ENCODE measurements at places on chromosomes 7 and 10.

DNA sequence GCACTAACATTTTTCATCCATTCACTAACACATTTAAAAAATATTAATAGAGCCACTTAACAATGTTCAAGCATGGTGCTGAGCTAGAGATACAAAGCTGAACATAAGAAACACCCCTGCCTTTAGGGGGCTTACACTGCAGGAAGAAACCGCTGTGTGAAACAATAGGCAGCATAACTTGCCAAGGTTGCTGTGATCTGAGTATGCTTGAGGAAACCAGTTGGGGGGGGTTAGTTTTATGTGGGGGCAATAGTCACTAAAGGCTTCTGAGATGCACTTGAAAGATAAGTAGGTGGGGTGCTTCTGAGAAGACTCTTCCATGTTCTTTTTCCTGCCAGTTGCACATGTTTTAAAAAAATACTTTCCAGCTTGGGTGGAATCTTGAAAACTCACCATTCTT, 2.8 kb downstream of the RBM17 start:
- peak; percentile 64 for DNase-seq

GRCh38 chr10:116861796-116862195, 12.5 kb downstream of the ENO4 start:
- no peak for DNase-seq

DNA sequence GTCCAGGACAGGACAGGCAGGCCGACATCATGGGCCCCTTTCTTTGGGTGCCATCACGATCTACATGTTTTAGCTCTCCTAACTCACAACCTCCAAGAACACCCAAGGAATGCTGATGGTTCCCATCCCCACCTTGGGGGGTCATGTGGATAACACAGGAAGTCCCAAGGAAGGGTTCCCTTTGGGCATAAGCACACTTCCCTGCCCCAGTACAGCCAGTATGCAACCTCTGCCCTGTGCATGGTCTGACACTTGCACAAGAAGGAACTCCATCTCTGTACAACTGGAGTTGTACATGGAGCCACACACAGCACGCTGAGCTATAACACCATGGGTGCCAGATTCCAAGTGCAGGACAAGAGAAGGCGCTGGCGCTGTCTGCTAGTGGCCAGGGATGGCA, 11.0 kb downstream of the MAT1A start:
- DNase-seq: no peak

DNA sequence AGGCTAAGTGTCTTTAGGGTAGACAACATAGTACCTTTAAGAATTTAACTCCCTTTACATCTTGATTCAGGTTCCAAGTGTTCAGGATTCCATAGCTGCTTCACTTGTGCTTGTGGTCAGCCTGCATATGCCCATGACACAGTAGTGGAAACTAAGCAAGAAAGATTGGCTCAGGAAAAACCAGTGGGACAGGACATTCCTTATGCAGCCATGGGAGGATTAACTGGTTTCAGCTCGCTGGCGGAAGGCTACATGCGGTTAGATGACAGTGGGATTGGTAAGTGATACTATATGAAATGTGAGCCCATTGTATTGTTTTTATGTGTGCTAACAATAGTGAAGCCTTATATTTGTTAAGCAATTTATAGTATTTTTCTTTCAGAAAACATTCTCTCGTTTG, 11.3 kb downstream of the FAM221A start:
- no peak for DNase-seq

DNA sequence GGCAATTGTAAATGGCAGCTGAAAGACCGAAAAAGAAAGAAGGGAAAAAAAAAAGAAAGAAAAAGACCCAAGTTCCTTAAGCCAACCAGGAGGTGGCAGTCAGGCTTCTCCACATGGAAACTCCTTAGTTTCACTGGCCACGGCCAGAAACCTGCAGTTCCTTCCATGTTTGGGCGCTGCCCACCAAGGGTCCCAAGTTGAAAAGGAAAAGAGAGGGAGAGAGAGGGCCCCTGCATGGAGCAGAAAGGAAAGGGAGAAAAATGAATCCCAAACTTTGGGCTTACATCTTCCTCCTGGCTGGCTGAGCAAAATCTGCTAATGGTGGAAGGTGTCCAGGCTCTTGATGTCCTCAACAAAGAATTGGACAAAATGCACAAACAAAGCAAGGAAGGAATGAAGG, 31.8 kb upstream of the ABCA13 start:
- no peak for DNase-seq

DNA sequence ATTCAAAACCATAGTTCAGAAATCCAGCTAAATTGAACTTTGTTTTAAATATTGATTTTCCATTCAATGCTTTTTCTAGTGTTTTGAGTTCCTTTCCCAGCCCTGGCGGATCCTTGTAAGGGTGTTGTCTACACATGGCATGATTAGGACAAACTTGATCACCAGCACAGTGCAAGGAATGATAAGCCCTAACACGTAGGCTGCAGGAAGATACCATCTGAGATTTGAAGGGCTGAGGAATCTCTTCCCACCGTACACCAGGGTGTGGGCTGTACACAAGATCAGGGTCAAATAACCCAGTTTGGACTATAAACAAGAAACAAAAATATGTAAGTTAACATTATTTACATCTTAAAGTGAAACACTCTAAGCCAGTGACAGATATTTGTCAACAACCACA, 27.4 kb downstream of the STEAP4 start:
- DNase-seq: no peak

- DNase-seq: no peak
Measured at GRCh38 chr7:29968683-29969395, 20.8 kb downstream of the SCRN1 start.

- peak; percentile 12 for DNase-seq
Measured at GRCh38 chr10:122541541-122542002, 19.0 kb upstream of the DMBT1 start.

DNA sequence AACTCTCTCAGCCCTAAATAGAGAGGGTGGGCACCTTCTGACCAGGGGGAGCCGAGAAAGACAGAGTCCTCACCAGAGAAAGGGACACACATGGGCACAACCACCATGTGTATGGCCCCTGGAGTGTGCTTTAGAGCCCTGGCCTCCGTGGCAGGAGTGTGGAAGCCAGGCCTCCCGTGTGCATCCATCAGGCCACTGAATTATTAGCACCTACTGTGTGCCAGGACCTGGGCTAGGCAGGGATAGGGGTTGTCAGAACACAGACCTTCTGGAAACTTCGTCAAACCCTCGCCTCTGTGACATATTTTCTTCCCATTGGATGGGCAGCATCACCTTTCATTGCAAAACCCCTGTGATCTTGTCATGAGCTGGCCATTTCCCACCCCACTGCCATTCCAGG, 78.5 kb downstream of the ZMIZ1 start:
- no peak for DNase-seq

DNA sequence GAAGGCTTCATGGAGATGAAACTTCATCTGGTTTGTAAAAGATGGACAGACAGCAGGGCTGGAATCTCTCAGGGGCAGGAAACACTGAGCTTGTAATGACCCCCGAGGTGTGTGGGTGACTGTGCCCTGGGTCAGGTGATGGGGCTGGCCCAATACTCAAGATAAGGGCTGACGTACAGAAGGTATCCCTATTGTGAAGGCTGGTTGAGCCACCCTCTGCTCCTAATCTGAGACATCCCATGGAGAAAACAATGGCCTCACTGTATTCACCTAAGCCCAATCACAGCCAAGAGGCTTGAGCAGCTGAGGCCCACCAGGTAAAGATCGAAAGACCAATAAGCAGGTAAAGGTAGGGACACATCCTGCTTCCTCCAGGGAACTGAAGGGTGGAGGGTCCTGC, 34.8 kb upstream of the NUB1 start:
- no peak for DNase-seq

DNA sequence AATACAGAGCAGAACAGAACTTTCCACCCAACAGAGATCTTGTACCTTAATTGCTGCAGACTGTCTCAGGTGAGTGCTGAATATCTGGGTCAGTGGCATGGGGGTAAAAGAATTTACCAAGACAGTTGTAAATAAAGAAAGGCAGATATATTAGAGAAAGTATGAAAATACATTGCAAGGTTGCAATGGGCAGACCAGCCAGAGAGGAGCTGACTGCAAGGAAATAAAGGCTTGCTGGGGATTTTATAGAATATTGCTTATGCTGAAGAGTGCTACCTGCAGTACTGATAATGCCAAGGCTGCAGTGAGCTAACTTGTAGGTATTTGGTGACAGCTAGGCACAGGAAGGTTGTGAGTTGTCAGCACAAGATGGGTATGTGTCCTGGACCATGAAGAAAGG, 171.0 kb upstream of the TRIM24 start:
- DNase-seq: no peak

- no peak for DNase-seq
Measured at GRCh38 chr10:125442856-125443540, 240.0 kb downstream of the TEX36 start.

GRCh38 chr10:9668411-9668810, 1349.3 kb upstream of the CELF2 start:
- no peak for DNase-seq

DNA sequence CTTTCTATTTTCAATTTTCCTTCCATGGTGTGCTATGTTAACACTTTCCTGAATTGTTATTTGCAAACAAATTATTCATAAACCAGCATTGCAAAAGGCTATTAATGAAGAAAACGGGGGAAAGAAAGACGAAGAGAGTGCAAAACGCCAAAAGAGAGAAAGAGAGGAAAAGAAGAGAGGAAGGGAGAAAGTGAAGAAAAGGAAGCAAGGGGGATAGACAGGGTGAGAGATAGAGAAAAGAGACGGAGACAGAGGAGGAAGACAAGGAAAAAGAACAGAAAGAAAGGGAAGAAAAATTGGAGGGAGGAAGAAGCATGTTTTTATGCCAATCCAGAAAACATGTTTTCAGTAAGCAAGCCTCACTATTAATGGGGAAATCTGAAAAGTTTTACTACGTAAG, 310.6 kb downstream of the TFEC start:
- no peak for DNase-seq

DNA sequence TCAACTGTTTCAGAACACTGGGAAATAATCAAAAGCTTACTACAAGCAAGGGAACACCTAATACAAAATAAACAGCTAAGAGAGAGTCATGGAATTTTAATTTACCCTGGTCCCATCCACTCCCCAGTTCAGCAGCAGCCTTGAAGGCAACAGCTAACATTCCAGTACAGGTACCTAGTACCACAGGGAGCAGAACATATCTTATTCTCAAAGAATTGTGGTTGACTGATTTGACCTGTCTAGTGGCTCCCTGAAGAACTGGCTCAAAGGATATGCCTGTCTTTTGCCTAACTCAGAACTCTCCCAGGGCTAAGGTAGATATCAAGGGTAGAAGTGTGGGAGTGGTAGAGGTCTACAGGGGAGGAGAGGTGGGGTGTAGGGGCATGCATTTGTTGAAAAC, 32.3 kb downstream of the SMURF1 start:
- DNase-seq: no peak

- no peak for DNase-seq
Measured at GRCh38 chr7:156735851-156736250, 95.3 kb downstream of the RNF32 start.

GRCh38 chr7:125773113-125773785, 843.6 kb upstream of the POT1 start:
- no peak for DNase-seq

GRCh38 chr10:96205580-96205979, 65.8 kb downstream of the BLNK start:
- no peak for DNase-seq

GRCh38 chr7:104794154-104794553, 219.9 kb upstream of the KMT2E start:
- DNase-seq: no peak

GRCh38 chr10:133592716-133593115, 27.3 kb upstream of the SYCE1 start:
- DNase-seq: no peak

GRCh38 chr10:14302035-14302434, 28.7 kb downstream of the FRMD4A start:
- DNase-seq: no peak

DNA sequence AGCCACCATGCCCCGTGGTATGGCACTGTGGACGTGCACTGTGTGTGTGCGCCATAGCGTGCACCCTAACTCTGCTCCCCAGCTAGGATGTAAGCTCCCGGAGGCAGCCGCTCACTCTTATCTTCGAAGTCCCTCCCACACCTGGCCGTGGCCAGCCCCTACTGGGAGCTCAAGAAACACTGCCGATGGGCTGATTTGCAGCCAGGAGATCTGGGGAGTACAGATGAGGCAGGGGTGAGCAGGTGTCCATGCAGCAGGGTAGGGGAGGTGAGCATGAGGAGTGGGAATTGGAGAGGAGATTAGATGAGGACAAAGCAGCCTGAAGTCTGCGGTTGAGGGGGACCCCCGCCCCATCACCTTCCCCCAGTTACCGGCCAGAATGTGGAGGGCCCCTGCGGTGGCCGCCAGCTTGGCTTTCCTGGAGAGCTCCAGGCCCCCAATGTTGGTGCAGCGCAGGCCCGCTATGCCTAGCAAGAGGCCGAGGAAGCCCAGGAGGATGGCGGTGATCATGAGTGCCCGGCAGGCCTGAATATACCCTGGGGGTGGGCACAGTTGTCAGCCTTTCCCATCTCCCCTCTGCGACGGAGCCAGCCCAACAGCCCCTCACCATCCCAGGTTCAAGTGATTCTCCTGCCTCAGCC, 3.6 kb downstream of the CLDN15 start:
- no peak for DNase-seq

- no peak for DNase-seq
Measured at GRCh38 chr7:132336797-132337196, 239.5 kb downstream of the PLXNA4 start.

- DNase-seq: peak; percentile 80
Measured at GRCh38 chr7:44072364-44073231, 7.2 kb upstream of the PGAM2 start.

DNA sequence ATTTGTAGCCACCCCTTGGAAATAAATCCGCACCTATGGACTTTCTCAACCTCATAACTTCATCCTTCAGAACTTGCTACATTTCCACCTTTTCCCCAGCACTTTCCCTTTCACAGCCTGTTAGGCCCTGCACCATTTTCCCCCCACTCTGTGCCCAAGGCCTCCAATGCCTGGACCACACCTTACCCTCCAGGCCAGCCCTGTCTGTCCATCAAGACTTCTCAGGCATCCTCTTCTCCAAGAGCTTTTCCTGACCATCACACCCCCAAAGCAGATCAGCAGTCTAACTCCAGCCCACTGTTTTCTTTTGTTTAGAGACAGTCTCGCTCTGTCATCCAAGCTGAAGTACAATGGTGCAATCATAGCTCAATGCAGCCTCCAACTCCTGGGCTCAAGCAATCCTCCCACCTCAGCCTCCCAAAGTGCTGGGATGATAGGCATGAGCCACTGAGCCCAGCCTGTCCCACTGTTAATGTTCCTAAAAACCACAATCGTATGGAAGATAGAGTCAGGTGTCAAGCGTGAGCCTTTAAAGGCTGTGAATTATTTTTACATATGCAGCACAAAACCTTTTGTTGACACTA, 116.8 kb downstream of the PARD3 start:
- DNase-seq: no peak

DNA sequence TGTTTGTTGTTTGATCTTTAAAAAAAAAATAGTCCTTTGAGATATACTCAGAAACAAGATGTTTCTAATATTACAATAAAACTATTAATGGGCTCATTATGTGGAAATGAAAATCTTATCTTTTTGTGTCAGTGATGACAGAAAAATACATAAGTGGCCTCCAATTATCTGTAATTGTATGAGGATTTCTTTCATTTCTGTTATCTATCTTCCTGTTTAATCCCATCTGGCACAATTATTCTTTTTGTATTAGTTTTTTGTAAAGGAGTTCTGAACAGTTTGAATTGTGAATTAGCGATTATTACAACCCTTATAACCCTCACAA, 270.8 kb downstream of the BBS9 start:
- DNase-seq: no peak
